ENCODE measurements at places on chromosomes 12 and 14. TPM values are rescaled to one million over a fixed set of nuclear protein-coding genes. Genes with fewer than 3 reads are reported as not detected.

DNA sequence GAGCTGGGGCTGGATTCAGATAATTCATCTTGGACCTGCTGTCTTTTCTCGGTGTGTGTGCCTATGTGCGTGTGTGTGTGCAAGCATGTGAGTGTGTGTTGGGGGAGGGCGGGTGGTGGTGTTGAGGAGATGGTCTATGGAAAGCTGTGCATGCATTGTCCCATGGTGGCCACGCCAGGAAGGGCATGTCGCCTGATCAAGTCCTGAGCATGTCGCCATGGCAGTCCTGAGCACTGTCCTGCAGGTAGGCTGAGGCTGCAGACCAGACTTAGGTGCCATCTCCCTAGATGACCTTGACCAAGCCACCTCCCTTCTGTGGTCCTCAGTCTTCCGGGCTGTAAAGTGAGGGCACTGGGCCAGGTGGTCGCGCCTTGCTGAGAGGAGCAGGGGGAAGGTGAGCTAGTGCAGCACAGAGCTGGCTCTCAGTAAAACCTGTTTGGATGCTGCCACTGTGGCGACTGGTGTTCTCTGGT, 81.4 kb downstream of the PAPOLA start:
- H3K4me1 ChIP-seq = no peaks in the 10 kb centered on the region
- no peaks in the 10 kb centered on the region for H3K36me3 ChIP-seq
- no peak overlapping the region for H3K27ac ChIP-seq
- no peak overlapping the region for H3K4me3 ChIP-seq
- DNase-seq = no peak

The HOXC9 gene
- total RNA-seq = not detected

- H3K4me3 ChIP-seq = peak overlapping the region; percentile 78
- no peak overlapping the region for H3K27ac ChIP-seq
- DNase-seq = no peak
Observed at GRCh38 chr12:8947737-8948136, 1.7 kb downstream of the M6PR start.

The ANO4 gene
- 0.15 TPM for total RNA-seq

GRCh38 chr14:97564334-97564733, 767.2 kb downstream of the VRK1 start:
- DNase-seq = no peak
- H3K4me1 ChIP-seq = no peaks in the 10 kb centered on the region
- no peaks in the 10 kb centered on the region for H3K36me3 ChIP-seq

The GDF3 gene
- not detected for total RNA-seq
